ENCODE measurements at places on chromosomes 7 and 10.

DNA sequence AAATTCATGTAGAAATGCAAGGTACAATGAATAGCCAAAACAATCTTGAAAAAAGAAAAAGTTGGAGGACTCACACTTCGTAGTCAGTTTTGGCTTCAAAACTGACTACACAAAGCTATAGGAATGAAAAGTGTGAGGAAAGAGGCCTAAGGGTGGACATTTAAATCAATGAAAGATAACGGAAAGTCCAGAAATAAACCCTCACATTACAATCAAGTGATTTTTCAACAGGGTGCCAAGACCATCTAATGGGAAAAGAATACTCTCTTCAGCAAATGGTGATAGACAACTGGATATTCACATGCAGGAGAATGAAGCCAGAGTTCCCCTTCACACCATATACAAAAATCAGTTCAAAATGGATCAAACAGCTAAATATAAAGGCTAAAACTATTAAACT lies 106.8 kb downstream of the SRPK2 start:
- no peak for DNase-seq

DNA sequence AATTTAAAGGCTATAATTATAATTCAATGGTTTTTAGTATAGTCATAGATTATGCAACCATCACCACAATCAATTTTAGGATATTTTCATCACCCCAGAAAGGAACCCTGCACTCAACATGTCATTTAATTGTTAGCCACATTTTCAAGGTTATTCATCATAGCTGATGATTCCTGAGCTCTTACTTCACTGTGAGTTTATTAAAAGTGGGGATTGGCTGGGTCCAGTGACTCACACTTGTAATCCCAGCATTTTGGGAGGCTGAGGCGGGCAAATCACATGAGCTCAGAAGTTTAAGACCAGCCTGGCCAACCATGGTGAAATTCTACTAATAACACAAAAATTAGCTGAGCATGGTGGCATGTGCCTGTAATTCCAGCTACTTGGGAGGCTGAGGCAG lies 787 bp downstream of the CCL26 start:
- no peak for DNase-seq

DNA sequence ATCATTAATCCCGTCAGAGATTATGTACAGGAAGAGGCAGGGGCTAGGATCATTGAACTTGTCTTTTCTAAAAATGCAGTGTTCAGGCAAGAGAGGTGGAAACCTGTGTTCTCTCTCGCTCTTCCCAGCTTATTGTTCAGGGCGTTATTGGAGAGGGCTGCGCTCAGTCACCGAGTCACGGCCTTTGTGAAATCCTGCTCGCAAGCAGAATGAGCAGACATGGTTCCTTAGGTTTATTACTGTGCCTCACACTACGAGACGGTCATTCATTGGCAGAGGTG lies 631 bp upstream of the PRKRIP1 start:
- no peak for DNase-seq

DNA sequence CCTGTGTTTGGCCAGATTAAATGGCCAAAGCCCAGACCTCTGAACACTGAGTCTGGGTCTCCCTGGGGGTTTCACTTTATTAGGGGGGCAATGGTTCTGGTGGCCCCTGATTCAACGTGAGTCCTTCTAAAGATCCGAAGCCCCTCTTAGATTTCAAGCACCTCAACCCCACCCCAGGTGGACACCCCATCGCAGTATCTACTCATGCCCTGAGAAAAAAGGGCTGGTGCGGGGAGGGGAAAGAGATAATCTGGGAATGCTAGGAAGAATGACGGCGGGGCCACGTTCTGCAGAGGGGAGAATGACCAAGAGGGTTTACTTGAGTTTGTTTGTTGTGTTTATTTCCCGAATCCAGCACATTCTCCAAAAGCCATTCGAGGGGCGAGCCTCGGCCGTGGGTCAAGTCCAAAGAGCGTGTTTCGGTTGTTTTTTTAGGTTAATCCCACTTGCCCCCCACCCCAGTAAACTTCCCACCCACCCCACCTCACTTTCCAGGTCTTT lies 832 bp downstream of the PDLIM1 start:
- DNase-seq: no peak

- no peak for DNase-seq
Observed at GRCh38 chr10:7563368-7563767, 103.4 kb downstream of the ITIH5 start.

GRCh38 chr7:82286798-82287140 lies 156.8 kb downstream of the CACNA2D1 start:
- DNase-seq: no peak

GRCh38 chr10:29348836-29349235 lies 60.0 kb downstream of the LYZL1 start:
- no peak for DNase-seq

- DNase-seq: no peak
Observed at GRCh38 chr7:19209166-19209696, 64.0 kb upstream of the FERD3L start.

DNA sequence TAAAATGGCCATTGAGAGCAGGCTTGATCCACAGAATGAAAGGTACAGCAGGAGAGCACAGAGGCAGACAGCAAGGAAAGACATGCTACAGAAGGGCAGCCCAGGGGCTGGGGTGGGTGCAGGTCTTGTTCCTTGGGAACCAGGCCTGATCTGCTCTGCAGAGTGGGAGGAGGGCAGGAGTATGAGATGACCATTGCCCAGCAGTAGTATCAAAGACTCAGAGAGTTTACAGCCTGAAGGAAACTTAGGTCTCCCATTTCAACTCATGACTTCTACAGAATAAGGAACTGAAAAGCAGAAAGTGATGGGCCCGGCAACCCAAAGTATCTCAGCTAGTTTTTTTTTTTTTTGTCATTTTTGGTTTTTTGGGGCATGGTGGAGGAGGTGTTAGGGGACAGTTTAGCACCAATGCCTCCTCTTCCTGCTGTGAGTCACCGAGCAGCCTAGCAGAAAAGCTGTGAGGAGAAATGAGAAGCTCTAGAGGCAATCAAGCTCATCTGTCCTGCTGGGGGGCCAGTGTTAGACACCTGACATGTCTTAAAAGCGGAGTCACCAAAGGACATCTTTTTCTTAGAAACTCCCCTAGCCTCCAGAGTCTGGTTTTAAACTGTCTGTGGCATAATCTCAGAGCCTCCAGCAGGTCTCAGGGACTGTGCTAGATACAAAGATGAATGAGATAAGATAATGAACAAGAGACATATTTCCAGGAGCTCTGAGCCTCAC lies 34.3 kb upstream of the HERPUD2 start:
- no peak for DNase-seq

DNA sequence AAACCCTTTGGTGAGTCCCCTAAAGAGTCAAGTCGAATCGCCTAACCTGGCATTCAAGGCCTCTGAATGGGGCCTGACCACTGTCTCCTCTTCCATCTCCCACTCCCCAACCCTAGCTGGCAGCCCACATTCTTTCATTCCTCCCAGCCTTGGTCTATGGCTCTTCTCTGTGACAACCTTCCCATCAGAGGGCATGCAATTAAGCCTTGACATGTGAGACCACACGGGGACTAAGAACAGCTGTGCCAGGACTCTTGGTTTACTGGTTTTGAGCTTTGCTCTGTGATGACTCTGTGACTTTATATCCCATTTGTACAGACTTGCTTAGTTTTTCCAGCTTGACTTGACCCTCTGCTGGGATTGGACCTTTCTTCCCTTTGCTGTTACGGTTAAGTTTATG lies 116.6 kb downstream of the BUB3 start:
- DNase-seq: no peak

- DNase-seq: no peak
Observed at GRCh38 chr7:98254951-98255610, 3.0 kb upstream of the TECPR1 start.

DNA sequence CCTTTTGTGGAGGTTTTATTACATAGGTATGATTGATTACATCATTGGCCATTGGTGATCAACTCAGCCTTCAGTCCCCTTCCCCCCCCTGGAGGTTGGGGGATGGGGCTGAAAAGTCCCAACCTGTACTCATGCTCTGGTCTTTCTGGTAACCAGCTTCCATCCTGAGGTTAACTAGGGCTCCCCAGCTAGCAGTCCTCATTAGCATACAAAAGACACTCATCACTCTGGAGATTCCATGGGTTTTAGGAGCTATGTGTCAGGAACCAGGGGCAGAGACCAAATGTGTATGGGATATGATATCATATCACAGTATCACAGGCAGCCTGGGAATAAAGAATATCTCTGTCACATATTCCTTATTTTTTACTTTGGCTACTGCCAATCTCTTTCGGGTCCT lies 13.6 kb downstream of the CCSER2 start:
- DNase-seq: no peak

DNA sequence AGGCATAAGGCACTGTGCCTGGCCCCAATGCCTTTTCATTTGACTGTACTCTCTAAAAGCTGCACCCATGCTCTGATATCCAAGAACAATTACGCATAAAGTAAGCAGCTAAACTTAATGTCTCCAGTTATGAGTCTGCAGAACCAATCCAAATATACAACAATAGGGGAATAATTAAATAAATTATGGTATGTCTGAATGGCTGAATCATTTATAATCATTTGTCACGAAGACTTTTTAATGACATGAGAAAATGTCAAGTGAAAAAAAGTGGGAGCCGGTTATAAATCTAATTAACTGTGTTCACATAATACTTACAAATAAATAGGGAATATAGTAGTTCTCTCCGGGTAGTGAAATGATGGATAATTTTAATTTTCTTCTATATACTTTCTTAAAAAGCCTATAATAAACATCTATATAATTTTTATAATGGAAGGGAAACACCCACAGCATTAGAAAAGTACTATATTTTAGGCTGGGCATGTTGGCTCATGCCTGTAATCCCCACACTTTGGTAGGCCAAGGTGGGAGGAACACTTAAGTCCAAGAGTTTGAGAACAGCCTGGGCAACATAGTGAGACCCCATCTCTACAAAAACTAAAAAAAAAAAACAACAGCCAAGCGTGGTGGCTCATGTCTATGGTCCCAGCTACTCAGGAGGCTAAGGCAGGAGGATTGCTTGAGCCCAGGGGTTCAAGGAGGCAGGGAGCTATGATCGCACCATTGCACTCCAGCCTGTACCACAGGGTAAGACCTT lies 14.2 kb downstream of the SLC37A3 start:
- DNase-seq: no peak

DNA sequence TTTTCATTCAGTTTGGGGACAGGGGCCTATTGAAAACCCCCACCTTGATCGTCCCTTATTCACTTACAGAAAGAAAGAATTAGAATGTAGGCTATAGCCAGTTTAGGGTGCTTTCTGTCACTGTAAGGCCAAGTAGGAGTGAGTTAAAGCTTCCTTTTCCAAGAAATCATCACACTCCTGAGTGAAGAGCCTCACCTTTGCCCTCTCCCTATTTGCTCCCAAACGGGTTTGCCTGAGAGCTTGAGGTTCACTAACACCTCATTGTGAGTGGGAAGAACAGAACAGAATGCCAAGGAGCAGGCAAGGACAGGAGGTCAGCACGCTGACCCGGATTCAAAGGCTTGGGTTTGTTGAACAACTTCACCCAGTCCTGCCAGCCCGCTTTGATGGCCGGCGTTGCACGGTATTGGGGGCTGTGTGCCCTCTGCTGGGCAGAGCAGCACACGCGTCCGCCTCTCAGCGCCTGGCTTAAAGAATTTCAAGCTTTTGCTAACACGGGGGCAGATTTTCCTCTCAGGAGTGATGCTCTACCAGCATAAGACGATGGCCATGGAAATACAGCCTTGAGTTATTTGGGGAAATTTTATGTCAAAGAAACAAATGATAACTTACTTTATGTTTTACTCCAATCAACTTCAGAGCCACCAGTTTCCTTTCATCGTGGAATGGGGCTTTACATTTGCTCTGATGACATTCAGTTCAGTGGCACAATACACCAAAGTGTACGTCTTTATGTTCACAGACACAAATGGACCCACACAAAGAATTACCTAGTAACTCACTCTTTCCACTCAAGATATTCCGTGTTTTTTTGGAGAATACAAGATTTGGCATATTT lies 470.0 kb downstream of the SUGCT start:
- DNase-seq: peak; percentile 76

DNA sequence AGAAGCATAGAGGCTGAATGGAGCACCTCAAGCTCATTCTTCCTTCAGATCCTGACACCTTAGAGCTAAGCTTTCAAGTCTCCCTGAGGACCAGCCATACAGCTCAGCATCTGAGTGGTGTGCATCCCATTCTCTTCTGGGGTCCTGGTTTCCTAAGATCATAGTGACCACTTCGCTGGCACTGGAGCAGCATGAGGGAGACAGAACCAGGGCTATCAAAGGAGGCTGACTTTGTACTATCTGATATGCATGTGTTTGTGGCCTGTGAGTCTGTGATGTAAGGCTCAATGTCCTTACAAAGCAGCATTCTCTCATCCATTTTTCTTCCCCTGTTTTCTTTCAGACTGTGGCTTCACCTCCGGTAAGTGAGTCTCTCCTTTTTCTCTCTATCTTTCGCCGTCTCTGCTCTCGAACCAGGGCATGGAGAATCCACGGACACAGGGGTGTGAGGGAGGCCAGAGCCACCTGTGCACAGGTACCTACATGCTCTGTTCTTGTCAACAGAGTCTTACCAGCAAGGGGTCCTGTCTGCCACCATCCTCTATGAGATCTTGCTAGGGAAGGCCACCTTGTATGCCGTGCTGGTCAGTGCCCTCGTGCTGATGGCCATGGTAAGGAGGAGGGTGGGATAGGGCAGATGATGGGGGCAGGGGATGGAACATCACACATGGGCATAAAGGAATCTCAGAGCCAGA lies 31.0 kb downstream of the PRSS2 start:
- no peak for DNase-seq

DNA sequence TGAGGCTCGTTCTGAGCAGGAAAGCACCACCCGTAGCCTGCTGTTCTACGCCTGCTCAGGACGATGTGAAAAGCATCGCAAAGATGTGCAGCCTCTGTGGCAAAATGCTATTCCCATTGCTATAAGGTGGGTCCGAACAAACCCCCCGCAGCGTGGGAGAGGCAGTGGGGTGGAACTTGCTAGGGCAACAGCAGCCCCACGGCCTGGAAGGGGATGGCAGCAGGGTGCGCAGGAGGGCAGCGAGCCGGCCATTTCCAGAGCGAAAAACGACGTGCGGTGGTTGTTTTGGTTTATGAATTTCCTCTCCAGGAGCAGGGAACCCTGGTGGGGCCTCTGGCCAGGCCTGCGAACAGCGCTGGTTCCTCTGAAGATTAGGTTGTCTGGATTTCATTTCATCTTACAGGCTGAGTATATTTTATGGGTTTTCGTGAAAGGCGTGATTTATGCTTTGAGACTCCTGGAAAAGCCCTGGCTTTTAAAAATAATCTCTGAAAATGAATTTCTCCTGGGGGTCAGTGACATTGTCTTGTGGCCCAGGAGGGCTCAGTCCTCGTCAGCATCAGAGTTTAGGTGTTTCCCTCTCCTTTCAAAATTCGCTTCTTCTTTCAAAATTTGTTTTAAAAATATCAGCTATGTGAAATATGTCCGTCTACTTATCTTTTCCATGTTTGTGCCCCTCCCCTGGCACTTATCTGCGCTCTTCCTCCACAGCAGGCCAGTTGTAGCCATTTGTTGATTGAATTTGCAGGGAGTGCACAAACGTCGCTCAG lies 42.3 kb upstream of the UBE3C start:
- DNase-seq: no peak

- DNase-seq: no peak
Observed at GRCh38 chr7:24800073-24800472, 42.8 kb upstream of the GSDME start.

GRCh38 chr7:46369933-46370654 lies 449.0 kb upstream of the IGFBP3 start:
- DNase-seq: no peak
